ENCODE measurements at places on chromosomes 7 and 10.

GRCh38 chr7:47420122-47420780, 161.7 kb downstream of the TNS3 start:
- no peak for DNase-seq

DNA sequence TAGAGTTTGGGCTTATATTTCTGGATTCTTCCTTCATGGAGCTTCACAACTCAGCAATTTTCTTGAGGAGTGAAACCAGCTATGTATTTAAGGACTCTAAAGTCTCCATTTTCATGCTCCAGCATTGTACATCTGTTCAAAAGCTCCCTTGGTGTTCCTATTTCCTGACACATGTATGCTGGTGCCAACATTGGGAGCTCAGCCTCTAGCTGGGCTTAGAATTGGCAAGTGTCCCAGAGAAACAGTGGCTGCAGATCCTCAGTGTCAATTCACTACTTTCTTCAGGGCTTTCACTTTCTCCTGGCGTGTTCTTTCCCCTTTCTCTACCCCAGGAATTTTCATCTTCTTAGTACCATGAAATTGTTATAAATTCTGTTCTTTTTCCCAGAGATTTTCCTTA, 103.1 kb downstream of the ZNF467 start:
- DNase-seq, result no peak

DNA sequence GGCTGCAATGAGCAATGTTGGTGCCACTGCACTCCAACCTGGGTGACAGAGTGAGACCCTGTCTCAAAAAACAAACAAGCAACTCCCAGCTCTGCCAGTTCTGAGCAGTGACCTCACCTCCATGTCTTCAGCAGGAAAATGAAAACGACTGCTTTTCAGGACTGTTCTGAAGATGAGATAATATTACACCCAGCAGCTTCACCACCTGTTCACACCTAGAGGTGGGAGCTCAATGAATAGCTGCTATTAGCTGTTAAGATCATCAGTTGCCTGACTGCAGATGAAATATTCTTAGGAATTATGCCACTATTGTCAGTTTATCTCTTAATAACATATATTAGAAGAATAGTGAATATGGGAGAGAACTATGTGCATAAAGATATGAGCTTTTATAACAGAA, 48.4 kb upstream of the CYTH3 start:
- DNase-seq, result no peak

- DNase-seq, result no peak
Measured at GRCh38 chr10:25753776-25754175, 180.3 kb upstream of the MYO3A start.

- DNase-seq, result no peak
Measured at GRCh38 chr10:14439451-14440259, 108.9 kb upstream of the FRMD4A start.

- no peak for DNase-seq
Measured at GRCh38 chr10:13184730-13185514, 23.6 kb downstream of the MCM10 start.
